GM03348 (cell line): ENCODE measurements at places on chromosomes 6 and 20.
A peak's percentile ranks its signal among the peaks of the same experiment; 100 is the strongest.

GRCh38 chr6:2865694-2866151 is 24.1 kb upstream of the SERPINB1 start:
- peak; percentile 56 for DNase-seq

DNA sequence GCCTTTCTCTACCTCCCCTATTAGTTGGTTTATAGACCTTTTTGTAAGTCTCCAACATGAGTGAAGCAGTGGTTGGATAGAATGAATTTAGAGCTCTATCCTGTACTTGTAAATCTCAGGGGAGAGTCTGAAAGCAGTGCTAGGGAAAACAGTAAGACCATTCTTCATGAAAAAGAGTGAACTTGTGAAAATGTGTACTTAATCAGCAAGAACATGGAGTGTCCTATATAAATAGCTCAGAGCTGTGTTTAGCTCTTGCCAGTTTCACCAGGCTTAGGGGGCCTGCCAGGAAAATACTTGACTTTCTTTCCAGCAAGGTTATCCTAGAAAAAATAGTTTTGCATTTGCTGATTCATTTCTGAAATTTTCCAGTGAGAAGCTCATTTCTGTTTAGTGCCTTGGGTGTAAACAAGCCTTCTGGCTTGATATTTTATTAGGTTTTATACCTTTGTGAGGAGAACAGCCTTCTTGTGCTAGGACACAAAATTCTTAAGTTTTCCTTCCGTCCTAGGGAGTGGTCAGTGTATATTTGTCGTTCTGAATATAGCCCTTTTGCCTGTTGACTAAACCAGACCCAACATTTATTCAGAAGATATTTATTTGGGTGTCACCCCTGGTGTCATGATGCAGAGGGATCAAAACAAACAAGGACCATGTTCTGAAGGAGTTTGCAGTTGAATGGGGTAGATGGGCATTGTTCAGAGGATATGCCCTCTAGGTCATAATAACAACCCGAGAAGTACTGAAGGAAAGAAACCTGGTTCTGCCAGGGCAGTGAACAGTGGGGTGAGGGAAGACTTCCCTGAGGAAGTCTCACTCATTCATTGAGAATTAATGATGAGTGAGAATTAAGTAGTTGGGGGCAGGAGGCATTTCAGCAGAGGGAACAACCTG is 7.6 kb downstream of the ARFGEF2 start:
- DNase-seq, result peak; percentile 73

DNA sequence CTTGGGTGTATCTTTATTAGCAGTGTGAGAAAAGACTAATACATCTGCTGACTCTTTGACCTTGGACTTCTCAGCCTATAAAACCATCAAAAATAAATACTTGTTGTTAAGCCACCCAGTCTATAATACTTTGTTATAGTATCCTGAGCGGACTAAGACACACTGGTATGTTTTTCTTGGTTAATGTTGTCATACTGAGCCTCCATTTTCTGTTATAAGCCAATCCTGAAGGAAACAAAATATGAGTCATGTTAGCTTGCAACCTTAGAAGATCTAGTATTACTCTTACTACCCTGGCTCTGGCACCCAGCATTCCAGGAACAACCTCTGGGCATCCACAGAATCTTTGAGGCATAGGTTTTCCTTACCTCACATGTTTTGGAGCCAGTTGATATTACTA is 307.2 kb downstream of the FRK start:
- DNase-seq, result no peak

DNA sequence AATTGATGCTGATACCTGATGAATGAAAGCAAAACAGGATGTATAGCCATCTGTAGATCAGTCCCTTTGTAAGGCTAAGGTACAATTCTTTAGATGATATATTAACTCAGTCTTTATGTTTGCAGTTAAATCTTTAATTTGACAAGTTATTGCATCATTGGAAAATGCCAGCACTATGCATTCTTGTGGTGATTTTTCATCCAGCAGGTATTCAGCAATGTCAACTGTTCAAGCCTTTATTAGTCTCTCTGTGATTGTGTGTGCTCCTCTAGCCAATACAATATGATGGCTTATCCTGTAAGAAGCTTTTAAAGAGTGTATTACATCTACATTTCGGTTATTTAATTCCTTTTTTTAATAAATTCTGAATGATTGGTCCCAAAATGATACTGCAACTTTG is 34.3 kb downstream of the HLA-DMB start:
- DNase-seq, result peak; percentile 15

- peak; percentile 75 for DNase-seq
These were observed 121.4 kb downstream of the TBXT start for GRCh38 chr6:166046226-166046625.

GRCh38 chr20:52410731-52411234 is 219.2 kb upstream of the ZFP64 start:
- DNase-seq, result no peak

DNA sequence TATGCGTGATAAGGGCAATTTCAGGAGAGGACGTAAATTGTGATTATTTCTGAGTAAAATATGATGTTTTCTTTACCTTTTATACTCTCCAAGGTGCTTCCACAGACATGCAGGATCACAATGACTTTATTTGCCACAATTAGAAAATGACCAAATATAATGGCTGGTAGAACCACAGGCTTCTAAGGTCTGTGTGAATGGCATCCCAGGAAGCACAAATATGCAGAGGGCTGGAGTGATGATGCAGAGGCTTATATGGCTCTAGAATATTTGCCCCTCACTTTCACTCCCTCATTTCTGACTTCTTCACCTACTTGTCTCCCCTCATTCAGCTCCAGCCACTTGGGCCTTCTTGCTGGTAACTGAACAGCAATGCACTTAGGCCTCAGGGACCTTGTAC is 502.1 kb upstream of the MAP3K7 start:
- no peak for DNase-seq

DNA sequence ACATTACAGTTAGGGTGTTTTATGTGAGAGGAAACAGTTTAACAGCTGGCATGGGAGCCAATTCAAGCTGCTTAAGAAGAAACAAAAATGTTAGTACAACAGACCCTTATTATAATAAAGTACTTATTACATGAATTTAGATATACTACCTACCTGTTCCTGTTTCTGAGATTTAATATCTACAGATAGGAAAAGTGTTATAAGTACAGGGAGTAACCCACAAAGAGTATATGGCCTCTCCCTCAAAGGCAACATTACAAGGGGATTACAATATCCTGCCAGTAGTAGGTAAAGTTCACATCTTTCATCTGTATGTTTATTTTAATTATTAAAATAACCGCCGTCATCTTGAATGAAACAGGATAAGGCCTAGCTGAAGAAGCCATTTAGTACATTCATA is 1.8 kb upstream of the ME1 start:
- no peak for DNase-seq

- DNase-seq, result no peak
These were observed 35.4 kb downstream of the SLC16A10 start for GRCh38 chr6:111122458-111123286.

DNA sequence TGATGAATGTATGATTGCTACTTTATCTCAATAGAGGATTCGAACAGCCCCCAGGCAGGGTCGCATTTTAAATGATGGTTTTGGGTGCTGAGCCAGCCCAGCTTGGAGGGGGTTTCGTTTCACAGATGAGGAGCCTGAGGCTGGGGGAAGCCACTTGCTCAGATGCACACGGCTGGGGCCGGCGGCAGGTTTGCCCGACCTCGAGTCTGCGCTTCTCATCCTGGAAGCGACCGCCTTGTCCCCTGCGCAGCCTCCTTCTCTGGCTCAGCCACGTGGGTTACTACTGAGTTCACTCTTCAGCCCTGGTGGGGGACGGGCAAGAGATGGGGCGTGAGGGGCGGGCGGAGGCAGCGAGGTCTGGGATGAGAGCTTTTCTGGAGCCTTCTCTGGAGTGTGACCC is 25.3 kb downstream of the NTSR1 start:
- DNase-seq, result no peak

DNA sequence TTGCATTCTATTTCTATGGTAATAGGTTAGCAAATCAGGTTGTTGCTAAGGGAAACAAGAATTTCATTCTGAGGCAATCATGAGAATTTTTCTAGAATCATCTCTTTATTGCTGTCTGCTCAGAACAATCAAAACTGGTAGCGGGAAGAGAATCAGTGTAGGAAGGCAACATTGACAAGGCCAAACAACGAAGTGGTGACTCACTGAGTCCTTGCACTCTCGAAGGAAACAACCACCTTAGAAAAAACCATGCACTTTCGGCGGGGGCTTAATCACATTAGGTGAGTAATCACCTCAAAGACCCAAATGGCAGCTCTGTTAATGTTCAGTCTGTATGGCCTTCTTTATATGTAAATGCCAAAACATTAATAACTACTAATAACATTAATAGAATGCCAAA is 78.8 kb upstream of the MAP7 start:
- no peak for DNase-seq

GRCh38 chr6:125950293-125950692 is 6.3 kb upstream of the HINT3 start:
- DNase-seq, result peak; percentile 47

GRCh38 chr6:49995278-49995677 is 25.9 kb upstream of the DEFB113 start:
- DNase-seq, result no peak

DNA sequence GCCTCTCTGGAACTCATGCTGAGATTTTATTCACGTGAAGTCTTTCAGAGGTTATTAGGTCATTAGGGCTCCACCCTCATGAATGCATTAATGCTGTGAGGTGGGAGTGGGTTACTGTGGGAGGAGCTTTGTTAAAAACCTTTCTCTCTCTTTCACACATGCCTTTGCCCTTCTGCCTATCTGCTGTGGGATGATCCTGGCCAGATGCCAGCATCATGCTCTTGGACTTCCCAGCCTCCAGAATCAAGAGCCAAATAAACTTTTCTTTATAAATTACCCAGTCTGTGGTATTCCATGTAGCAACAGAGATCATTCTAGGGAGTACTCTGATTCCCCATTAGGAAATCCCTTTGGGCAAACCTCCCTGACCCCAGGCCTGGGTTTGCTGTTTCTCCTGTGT is 129.9 kb upstream of the AGPAT4 start:
- DNase-seq, result no peak

- no peak for DNase-seq
These were observed 1.2 kb upstream of the TP53RK start for GRCh38 chr20:46690219-46691106.

GRCh38 chr6:753486-753885 is 60.5 kb upstream of the EXOC2 start:
- no peak for DNase-seq

GRCh38 chr6:81857812-81858211 is 105.3 kb upstream of the TENT5A start:
- no peak for DNase-seq

DNA sequence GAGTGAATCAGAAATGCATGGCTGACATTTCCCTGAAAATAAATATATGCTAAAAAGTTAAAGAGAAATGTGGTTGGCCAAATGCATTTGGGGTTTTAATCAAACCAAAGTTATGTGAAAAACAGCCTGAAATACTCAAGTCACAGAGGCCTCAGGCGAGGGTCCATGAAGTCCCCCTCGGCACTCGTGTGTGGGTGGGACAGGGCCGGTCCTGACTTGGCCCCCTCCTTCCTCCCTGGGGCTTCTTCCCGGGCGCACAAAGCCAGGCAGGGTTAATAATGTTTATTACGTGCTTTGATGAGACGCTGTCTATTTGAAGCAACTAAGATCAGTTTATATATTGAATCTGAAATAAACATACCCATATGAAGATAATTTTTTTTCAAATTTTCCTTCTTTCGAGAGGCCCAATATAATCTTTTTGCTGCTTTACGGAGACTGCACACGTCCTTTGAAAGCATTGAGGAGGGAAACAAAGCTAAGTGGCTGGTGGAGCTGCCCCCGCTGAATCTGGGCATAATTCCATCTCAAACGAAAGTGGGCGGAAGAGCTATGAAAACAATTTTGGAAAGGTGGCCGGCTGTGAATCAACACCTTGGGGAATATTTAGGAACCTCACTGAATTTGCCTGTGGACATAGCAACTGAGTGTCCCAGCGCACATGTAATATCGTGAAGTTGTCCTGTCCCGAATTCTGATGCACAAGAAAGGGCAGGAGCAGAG is 55.8 kb upstream of the SMOC2 start:
- DNase-seq, result no peak

DNA sequence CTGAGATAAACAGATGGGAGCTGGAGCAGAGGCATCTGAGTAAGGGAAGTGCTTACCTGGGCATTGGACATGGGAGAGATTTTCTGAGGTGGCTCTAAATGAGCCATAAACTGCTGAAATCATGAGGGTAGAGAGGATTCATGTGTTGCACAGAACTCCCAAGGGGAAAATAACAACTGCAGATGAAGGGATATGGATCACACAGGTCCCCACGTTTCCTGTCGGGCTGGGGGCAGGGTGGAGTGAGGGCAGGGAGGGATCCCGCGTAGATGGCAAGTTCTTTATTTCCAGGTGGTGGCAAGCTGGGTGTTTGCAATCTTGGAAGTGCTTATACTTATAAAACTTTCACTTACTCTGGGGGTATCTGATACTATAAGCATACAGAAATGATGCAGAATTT is 422.6 kb upstream of the FLRT3 start:
- DNase-seq, result no peak

- no peak for DNase-seq
These were observed 62.6 kb upstream of the ATXN1 start for GRCh38 chr6:16823718-16824352.

DNA sequence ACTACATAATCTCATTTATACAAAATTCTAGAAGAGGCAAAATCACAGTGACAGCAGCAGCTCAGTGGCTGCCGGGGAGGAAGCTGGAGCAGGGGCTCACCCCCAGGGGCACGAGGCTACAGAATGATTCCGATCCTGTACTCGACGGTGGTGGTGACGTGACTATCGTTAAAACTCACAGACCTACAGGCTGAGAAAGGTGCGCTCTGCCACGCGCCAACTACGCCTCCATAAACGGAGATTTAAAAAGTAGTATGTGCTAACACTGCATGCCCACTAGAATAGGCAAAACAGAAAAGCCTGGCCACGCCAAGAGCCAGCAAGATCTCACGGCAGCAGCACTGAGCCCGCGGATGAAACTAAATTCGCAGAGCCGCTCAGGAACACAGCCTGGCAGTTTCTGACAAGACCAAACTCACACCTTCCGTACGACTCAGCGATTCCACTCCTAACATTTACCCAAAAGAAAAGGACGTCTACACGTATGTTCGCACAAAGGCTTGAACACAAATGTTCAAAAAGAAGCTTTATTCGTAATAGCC is 25.2 kb downstream of the TAF4 start:
- DNase-seq, result no peak

DNA sequence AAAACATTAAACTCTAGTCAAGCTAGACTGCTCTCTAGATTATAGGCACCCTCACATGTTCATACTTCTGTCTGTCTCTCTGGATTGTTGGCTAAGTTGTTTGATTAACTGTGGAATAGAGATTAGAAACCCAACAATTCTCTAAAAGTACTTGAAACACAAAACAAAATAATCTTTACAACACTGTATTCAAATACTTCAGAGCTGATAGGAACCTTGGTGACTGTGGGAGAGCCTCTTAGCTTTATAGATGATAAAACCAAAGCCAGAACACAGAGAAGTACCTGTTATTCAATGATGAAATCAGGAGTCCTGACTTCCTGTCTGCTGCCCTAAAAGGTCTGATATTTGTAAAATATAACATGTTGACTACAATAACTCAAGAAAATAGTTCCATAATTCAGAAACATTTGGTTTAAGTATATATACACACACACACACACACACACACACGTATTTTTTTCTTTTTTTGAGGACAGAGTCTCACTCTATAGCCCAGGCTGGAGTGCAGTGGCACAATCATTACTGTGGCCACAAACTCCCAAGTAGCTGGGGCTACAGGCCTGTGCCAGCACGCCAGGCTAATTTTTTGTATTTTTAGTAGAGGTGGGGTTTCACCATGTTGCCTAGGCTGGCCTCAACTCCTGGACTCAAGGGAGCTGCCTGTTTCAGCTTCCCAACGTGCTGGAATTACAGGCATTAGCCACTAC is 222.0 kb downstream of the FUT9 start:
- DNase-seq, result no peak

- DNase-seq, result no peak
These were observed 179.3 kb upstream of the HDDC2 start for GRCh38 chr6:125481056-125481455.
